ENCODE measurements at places on chromosomes 7 and 10. TPM values are rescaled to one million over a fixed set of nuclear protein-coding genes. Genes with fewer than 3 reads are reported as not detected.

Gene PRSS2
- total RNA-seq = not detected

Gene SMKR1
- total RNA-seq = 1.2 TPM

DNA sequence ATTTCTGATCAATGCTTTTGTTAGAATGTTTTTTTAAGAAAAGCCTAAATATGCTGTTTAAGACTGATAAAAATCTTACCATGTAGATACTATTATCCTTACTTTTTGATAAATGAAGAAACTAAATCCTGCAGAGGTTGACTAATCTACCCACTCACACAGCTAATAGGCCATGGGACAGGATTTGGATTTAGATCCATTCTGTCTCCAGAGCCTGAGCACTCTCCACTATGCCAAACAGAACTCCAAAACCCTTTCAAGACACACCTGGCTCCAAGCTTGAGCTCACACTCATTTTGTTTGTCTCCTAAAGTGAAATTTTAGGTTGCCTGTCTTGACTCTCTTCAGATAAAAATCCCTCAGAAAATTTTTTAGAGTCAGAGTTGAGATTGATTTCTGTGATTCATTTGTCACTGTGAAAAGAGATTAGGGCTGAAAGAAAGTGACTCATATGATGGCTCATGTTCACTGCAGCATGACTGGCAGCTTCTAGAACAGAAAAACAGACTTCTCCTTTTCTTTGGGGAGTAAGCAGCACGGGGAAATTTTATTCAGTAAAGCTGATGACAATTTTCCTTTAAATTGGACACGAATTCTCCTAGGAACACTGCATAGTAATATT lies 132.3 kb upstream of the POT1 start:
- no peaks in the 10 kb centered on the region for H3K4me1 ChIP-seq
- no peak overlapping the region for H3K27ac ChIP-seq
- no peak overlapping the region for H3K4me3 ChIP-seq
- no peaks in the 10 kb centered on the region for H3K27me3 ChIP-seq

DNA sequence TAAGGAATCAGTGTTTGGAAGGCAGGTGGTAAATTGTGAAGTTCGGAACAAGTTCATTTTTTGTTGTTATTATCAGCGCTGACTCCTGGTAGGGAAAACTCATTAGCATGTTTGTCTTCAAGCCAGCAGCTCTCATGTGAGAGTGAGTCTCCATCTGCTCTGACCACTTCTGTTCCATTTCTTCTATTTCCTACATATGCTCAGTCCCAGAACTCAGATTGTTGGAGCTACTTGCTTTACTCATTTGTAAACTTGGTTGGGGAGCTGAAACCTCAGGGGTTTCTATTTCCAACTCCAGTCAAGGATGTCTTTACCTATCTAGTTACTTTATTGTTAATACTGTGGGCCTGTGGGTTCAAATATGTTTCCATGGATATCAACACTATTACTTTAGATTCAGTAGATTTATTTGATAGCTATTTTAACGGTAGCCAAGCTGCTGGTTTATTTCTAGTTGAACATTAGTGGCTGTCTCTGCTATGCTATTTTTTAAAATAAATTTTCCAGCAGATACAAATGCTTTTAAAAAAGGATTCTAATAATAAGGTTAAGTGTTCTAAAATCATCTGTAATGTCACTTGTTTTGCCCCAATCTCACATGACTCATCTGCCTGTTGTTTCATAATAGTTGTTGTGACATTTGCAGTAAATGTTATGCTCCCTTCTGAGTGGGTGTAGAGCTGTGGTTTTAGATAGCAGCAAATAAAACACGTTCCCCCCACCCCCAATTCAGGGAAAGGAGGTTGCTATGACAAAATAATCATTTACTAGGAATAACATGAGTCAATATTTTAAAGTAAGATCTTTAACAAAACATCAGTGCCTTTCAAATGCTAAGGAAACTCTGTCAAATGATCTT lies 143.3 kb downstream of the HDAC9 start:
- peak; percentile 39 for DNase-seq
- peak overlapping the region; percentile 7 for H3K27ac ChIP-seq
- H3K4me1 ChIP-seq = no peaks in the 10 kb centered on the region
- H3K4me3 ChIP-seq = no peak overlapping the region
- H3K27me3 ChIP-seq = no peaks in the 10 kb centered on the region

DNA sequence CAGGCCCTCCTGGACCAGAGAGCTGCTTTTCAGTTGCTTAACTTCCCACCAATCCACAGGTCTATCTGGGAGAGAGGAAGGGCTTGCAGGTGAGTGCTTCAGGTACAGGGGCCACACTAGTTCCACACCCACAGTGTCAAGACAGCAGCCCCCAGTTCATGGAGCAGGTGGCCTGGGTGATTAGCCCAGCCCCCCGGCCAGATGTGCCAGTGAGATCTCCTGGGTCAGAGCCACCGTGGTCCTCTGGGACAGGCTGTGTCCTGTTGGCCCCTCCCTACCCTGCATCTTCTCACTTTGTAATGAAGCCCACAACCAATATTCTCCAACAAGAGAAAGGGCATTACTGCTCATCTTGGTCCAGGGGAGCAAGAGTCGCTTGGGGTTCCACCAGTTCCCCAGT lies 30.6 kb downstream of the DRGX start:
- no peaks in the 10 kb centered on the region for H3K36me3 ChIP-seq
- no peak overlapping the region for H3K4me3 ChIP-seq
- no peak for DNase-seq
- no peaks in the 10 kb centered on the region for H3K27me3 ChIP-seq
- H3K4me1 ChIP-seq = no peaks in the 10 kb centered on the region
